CD4-positive, CD25-positive, alpha-beta regulatory T cell (primary cell): ENCODE measurements at places on chromosomes 7 and 10. TPM values are rescaled to one million over a fixed set of nuclear protein-coding genes. Genes with fewer than 3 reads are reported as not detected.

Gene CDC14C
- total RNA-seq, result not detected

GRCh38 chr7:12756821-12757220 is 69.4 kb downstream of the ARL4A start:
- no peaks in the 10 kb centered on the region for H3K4me1 ChIP-seq
- H3K27me3 ChIP-seq, result no peaks in the 10 kb centered on the region
- H3K36me3 ChIP-seq, result no peaks in the 10 kb centered on the region
- no peak overlapping the region for H3K27ac ChIP-seq
- H3K4me3 ChIP-seq, result no peak overlapping the region

GRCh38 chr7:97555857-97556421 is 175.9 kb upstream of the TAC1 start:
- no peaks in the 10 kb centered on the region for H3K4me1 ChIP-seq
- no peaks in the 10 kb centered on the region for H3K36me3 ChIP-seq
- no peaks in the 10 kb centered on the region for H3K27me3 ChIP-seq
- no peak overlapping the region for H3K27ac ChIP-seq
- H3K4me3 ChIP-seq, result no peak overlapping the region

DNA sequence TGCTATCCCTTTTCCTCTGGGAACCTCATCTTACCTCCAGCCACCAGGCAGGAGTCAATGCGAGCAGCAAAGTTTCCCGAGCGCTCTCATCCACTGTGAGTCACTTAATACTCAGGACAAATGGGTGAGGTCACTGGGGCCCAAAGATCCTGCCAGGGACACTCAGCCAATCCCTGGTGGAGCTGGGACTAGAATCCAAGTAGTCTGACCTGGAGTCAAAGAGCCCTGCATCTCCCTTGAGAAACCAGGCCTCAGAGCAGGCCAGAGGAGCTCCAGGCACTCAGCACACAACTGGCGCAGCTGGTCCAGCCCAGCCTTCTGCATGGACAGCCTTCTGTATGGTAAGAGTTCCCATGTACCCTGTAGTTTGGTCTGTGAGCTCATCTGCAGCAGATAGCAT is 142.3 kb downstream of the MAPK8 start:
- no peak for DNase-seq
- H3K27me3 ChIP-seq, result no peaks in the 10 kb centered on the region
- no peaks in the 10 kb centered on the region for H3K36me3 ChIP-seq
- no peak overlapping the region for H3K27ac ChIP-seq

Gene GIMAP8
- 8.0 TPM for total RNA-seq

GRCh38 chr7:22142572-22142971 is 196.9 kb upstream of the CDCA7L start:
- H3K27me3 ChIP-seq, result no peaks in the 10 kb centered on the region
- no peak overlapping the region for H3K4me3 ChIP-seq

GRCh38 chr10:124245806-124246440 is 152.5 kb upstream of the CHST15 start:
- H3K4me1 ChIP-seq, result no peaks in the 10 kb centered on the region
- H3K27me3 ChIP-seq, result no peaks in the 10 kb centered on the region
- H3K27ac ChIP-seq, result no peak overlapping the region
- no peaks in the 10 kb centered on the region for H3K36me3 ChIP-seq
- H3K4me3 ChIP-seq, result no peak overlapping the region
- DNase-seq, result no peak
